Colonic mucosa (tissue), 4 donors: ENCODE measurements at places on chromosomes 4 and X.

DNA sequence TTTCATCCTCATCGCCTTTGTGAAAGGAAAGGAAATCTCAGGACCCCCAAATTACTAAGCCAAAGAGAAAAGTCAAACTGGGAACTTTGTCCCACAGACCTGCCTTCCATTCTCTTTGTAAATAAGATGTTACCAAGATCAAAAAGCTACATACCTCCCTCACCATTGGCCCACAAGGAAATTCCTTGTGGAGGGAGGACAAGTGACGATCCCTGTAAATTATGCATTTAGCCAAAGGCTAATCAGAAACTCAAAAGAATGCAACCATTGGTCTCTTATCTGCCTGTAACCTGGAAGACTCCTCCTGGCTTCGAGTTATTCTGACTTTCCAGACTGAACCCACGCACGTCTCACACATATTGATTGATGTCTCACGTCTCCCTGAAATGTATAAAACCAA lies 70.3 kb downstream of the SHOX start:
- DNase-seq, result no peak

- no peak for DNase-seq
Measured at GRCh38 chr4:153341575-153342090, 2.9 kb upstream of the MND1 start.

DNA sequence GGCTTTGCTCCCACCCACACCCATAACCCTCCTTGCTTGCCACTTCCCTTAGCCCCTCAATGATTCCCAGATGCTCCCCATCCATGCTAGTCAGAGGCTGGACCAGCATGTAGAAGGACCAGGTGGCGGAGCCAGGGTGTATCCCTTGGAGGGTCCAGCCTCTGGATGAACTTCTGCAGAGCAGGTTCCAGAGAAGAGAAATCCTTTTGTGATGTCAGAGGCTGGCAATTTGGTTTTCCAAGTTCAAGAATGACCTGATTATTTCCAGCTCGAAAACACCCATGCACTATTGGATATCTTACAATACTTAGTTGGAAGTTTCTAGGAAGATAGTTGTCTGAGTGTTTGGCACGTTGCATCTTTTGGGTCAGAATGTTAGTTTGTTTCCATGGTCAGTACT lies 168.3 kb upstream of the RPS6KA3 start:
- DNase-seq, result no peak

DNA sequence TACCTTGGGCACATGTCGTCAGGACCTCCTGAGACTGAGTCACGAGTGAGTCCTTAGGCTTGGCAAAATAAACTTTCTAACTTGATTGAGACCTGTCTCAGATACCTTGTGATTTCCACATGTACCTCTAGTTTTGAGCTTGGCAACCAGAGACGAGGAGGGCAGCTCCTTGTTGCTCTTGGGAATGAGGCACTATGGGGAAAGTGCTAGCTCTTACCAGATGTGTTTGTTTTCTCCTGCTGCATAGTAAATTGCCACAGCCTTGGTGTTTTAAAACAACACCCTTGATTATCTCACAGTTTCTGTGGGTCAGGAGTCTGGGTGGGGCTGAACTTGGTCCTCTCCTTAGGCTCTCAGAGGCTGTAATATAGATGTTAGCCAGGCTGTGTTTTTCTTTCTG lies 59.1 kb upstream of the MAML3 start:
- peak; percentile 78 for DNase-seq

- DNase-seq, result no peak
Measured at GRCh38 chrX:153818571-153819383, 11.6 kb downstream of the PDZD4 start.
